Stimulated activated CD4-positive, alpha-beta T cell treated with anti-CD3 and anti-CD28 coated beads, Interleukin-4, amount 100 ng/mL, for 4 hours (primary cell): ENCODE measurements at places on chromosomes 12 and 14.
A peak's percentile ranks its signal among the peaks of the same experiment; 100 is the strongest.

DNA sequence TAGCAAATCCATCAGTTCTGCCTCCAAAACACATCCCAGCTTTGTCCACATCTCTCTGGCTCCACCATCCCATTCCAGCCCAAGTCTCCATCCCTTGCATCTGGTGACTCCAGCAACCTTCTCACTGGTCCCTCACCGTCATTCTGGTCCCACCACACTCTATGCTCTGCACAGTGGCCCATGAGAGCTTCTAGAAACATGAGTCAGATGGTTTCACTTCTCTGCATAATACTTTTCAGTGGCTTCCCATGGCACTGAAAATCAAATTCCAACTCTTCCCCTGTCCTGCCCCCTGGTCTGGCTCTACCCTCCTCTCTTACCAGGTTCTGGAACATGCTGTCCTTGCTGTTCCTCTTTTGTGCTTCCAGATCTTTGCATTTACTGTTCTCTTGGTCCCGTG is 17.2 kb upstream of the C12orf76 start:
- no peak for DNase-seq

DNA sequence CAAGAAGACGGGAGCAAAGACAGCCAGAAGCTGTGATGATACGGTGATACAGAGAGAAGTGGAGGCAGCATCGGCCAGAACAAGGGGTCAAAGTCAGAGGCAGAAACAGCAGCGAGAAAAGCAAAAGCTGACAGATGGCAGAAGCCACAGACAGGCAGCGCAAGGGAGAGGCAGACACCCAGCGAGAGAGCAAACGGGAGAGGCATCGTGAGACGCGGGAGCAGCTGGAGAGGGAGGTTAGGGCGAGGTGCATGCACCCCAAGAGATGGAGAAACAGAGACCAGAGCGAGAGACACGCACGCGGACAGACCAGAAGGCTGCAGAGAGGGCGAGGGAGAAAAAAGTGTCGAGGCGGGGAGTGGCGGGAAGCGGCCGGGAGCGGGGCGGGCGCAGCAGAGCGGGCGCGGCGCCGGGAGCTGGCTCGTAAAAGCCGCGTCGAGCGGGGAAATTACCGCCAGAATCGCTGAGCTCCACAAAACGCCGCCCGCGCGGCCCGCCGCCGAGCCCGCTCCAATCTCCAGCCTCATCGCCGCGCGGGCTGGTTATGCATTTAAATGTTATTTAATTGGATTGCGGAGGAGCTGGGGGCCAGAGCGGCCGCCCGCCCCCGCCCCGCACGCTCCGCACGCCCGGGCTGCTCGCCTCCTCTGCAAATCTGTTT is 15.6 kb downstream of the SMUG1 start:
- no peak for DNase-seq

DNA sequence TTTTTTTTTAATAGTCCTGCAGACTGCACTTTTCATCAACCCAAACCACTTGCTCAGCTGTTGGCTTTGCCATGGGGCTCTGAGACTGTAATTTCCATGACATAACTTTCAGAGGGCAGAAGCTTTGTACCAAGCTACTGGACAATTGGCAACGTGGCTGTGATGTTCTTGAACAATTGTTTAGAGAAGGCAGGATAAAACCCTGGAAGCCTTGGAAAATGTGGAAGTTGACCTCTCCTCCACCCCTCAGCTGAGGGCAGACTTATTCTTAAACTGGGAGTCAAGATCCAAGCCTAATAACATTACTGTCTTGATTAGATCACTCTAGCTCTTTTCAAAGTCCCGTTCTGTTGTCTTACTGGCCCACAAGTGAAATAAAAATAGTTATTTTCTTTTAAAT is 2.2 kb downstream of the OR4E1 start:
- no peak for DNase-seq

GRCh38 chr12:101749657-101750056 is 10.4 kb upstream of the SYCP3 start:
- DNase-seq = no peak

DNA sequence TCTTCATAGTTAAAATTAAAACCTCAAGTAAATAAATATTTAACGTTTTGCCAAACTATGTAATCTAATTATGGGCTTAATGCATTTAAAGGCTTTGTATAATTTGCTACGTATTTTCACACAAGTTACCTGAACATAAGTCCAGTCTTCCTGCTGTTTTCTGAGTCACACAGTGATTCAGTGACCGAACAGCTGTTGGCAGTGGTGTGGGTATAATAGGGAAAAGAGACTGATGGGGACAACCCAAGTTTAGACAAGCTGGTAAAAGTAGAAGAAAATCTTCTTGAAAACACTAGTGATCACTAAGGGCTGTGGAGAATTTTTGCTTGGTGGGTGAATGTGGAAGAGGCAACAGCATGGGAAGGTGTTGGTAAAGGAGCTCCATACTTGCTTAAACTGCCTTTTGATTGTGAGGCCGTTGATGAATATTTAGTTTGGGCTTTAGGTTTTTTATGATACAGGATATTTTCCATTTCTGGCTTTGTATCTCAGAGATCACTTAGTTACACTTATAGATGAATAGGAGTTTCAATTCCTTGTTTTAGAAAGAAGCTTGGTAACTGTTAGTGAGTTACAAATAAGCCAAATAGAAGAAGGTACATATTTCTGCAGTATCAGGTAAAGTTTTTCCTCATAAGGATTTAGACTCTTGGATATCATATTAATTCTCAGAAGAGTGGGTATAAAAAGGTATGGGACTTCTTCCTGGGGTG is 23.9 kb downstream of the LRRK2 start:
- no peak for DNase-seq

- no peak for DNase-seq
Observed at GRCh38 chr14:81819344-81819743, 285.7 kb upstream of the SEL1L start.

DNA sequence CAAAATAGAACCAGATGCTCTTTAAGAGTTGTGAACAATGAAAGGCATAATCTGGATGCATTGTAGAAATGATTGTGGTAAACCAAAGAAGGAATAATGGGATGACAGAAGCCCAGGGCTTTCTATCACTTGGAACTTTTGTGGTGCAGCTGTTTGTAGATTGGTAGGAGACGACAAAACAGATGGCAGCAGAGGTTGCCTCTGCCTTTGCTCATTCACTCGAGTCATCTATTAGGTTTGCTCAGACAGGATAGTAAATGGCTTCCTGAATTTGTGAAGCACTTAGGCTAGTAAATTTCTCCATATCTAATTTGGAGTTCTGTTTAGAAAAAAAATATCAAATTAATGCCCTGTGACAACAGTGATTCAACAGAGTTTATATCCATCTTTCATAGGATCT is 78.4 kb downstream of the FGD4 start:
- DNase-seq = no peak

- DNase-seq = no peak
Observed at GRCh38 chr12:125919856-125920470, 854.7 kb downstream of the AACS start.

GRCh38 chr12:65930114-65930828 is 106.0 kb downstream of the HMGA2 start:
- no peak for DNase-seq

DNA sequence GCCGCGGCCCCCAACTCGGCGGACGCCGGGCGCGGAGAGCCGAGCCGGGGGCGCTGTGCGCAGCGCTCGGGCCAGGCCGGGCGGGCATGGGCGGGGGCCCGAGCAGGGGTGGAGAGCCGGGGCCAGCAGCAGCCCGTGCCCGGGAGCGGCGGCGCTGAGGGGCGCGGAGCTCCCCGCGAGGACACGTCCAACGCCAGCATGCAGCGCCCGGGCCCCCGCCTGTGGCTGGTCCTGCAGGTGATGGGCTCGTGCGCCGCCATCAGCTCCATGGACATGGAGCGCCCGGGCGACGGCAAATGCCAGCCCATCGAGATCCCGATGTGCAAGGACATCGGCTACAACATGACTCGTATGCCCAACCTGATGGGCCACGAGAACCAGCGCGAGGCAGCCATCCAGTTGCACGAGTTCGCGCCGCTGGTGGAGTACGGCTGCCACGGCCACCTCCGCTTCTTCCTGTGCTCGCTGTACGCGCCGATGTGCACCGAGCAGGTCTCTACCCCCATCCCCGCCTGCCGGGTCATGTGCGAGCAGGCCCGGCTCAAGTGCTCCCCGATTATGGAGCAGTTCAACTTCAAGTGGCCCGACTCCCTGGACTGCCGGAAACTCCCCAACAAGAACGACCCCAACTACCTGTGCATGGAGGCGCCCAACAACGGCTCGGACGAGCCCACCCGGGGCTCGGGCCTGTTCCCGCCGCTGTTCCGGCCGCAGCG is 639 bp downstream of the FZD10 start:
- DNase-seq = no peak

DNA sequence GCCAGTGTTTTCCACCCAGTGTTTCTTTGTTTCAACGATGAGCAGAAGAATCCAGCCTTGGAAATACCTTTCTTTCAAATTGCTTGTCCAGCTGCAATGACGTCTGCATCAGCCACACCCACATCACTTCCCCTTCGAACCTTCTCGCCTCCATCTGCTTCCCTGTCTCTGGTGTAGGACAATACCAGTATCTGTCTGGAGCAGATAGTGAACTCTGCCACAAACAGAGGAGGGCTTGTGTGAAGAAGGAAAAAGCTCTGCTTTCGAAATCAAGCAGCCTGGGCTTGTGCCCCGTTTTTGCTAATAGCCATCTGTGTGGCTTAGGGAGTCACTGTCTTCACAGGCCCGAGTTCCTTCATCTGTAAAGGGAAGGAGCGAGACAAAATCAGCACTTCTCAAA is 415.4 kb downstream of the ZFP36L1 start:
- DNase-seq = no peak

GRCh38 chr12:6312529-6313325 is 2.2 kb downstream of the PLEKHG6 start:
- no peak for DNase-seq

DNA sequence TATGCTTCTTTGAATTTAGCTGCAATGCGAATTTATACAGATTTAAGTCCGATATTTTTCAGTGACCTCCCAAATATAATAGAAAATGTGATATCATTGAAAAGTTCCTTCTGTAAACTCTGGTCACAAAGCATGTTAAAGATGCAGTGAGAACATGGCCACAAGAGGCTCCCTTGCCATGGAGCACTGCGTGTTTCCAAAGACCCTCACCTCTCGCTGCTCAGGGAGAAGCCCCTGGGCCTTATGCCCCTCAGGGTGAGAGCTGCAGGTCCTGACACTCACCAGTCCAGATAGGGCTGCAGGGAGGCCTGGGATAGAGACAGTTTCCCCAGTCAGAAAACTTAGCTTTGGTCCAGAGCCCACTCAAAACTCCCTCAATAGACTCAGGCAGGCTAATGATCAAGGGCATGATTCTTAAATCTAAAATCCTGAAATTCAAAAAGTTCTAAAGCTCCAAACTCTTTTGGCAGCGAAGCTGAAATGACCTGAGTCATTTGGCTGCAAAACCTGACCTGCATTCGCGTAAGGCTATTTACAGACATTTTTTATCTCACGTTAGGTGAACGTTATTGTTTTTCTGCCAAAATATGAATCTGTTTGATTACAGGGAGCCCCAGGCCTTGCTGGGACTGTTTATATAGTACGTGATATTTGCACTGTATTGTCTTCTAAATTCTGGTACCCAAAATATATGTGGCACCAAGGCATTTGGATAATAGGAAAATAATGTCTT is 67.8 kb downstream of the CAPZA3 start:
- no peak for DNase-seq

GRCh38 chr12:22064968-22065367 is 18.9 kb downstream of the CMAS start:
- no peak for DNase-seq

DNA sequence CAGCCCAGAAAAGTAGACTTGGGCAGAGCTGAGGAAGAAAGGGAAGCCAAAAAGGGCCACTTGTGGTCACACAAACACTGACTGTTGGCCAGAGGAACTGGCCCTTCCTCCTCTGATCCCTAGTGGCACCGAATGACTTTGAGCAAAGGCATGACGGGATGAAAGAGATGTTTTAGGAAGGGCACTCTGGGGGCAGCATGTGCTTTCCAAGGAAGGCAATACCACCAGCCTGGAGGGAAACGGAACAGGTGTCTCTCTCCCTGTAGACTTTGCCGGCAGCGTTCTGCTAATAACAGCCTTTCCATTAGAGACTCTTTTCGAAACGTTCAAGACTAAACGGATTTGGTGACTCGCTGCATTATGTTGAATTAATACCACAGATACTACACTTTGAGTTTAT is 12.3 kb upstream of the FBXO21 start:
- no peak for DNase-seq

DNA sequence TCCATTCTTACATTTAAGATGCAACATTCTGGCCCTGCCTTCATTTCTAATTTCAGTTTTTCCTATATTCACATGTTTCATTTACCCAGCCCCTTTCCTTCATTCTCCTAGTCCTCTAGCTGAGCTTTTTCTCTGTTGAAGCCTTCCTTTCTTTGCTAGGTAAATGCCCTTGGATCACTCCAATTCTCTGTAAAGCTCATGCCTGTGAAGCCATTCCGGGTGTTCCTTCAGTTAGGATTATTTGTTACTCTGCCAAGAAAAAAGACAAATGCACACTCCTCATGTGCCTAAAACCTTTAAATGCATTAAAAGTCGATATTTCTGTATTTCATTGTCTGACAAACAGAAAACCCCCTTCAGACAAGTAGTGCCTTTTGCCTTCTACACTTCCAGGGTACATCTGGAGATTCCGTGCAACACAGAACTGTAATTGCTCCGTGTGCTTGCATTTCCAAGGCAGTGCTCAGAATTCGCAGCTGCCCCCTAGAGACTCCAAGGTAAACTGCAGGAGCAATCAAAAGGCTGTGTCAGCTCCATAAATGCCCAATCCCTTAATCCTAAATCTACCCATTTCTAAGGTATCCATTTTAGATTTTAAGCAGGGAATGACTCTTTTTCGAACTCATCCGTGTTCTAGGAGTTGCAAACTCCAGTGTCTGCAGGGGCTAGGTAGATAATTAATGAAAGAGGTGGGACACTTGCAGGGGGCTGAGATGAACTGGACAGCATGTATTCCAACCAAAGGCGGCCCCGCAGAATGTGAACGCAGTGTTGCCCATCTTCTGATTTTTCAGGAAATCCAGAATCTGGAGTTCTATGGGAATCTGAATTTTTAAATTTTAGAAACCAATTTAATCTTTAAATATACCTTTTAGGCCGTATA is 320.2 kb downstream of the GRIN2B start:
- DNase-seq = no peak

- DNase-seq = peak; percentile 2
Observed at GRCh38 chr12:5003025-5003666, 40.5 kb upstream of the KCNA5 start.

DNA sequence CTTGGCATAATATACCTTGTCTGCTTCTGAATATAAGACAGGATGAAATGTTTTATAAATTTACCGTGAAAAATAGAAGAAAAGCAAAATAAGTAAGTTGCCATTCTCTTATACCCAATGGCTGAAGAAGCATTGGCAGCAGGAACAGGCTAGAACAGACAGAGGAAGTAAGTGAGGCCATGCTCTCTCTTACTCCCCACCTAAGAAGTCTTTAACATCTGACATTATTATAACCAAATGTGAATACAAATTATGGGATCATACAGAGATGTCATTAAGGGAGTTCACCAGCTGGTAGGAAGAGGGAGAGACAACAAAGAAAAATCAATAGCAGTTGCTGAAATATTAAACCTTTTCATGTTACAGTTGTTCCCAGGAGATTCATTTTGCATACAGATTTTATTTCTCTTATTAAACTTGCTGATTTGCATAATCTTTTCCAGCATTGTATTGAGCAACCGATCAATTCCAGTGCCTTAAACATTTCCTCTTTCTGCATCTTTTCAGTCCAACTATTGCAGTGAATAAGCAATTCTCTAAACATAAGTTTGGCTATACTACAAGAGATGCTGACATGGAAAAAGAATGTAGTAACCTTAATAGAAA is 270.6 kb downstream of the SLC6A15 start:
- DNase-seq = no peak

GRCh38 chr14:63725786-63726460 is 1.9 kb downstream of the SGPP1 start:
- no peak for DNase-seq
